ENCODE measurements at places on chromosomes 2 and 18.
A peak's percentile ranks its signal among the peaks of the same experiment; 100 is the strongest.

DNA sequence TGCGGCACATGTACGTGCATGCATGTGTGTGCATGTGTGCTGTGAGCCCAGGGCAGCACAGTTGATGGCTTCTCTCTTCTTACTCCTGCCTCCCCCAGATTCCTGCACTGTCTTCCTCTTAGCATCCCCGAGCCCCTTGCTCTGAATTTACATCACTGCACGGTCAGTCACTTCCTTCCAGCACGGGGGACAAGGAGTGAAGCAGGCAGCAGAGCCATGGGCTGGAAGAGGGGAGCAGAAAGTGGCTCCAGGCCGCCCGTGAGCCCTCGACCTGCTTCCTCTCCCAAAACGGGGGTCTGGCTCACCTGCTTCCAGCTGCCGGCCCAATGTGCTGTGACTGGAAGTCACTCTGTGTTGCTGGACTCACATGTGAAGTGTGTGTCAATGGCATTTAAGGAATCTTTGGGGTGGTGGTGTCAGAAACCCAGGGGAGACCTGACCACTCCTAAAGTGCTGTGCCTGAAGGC lies 106.1 kb downstream of the FAM210A start:
- no peak for DNase-seq

GRCh38 chr2:26507088-26507487 lies 29.2 kb upstream of the OTOF start:
- no peak for DNase-seq

GRCh38 chr2:26988058-26988860 lies 17.8 kb downstream of the MAPRE3 start:
- DNase-seq = peak; percentile 84

DNA sequence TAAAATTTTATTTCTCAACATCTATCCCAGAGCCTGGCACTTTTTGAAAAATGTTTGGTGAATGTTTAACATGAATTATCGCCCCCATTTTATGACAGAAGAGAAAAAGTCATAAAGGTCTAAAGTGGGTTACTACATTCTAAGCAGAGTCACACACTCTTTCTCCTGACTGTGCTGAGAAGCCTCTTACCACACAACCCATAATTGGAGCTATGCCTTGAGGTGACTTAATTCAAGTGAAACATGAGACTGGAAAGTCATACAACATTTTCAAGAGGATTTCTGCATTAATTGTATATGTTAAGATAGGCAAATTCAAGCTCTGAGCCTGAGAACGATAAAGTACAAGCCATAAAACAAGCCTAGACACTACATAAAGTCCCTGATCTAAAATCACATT lies 3.1 kb upstream of the DSEL start:
- no peak for DNase-seq

- no peak for DNase-seq
These were observed 112.5 kb upstream of the OTOS start for GRCh38 chr2:240252872-240253511.

All from ACHN (cell line).